ENCODE measurements at places on chromosomes 2 and 18. TPM values are rescaled to one million over a fixed set of nuclear protein-coding genes. Genes with fewer than 3 reads are reported as not detected.

SERPINB2 gene
- not detected for total RNA-seq

DCDC2C gene
- not detected for total RNA-seq

ANKRD62 gene
- total RNA-seq = not detected

RELCH gene
- 33.3 TPM for total RNA-seq

ZNF521 gene
- total RNA-seq = not detected

GRCh38 chr18:53686965-53687364 lies 537.5 kb downstream of the MBD2 start:
- H3K36me3 ChIP-seq = no peaks in the 10 kb centered on the region
- no peaks in the 10 kb centered on the region for H3K27me3 ChIP-seq
- H3K4me3 ChIP-seq = no peak overlapping the region
- no peaks in the 10 kb centered on the region for H3K4me1 ChIP-seq
- no peak overlapping the region for H3K27ac ChIP-seq

GRCh38 chr18:6633310-6633709 lies 96.2 kb upstream of the ARHGAP28 start:
- no peaks in the 10 kb centered on the region for H3K27me3 ChIP-seq
- no peak for DNase-seq
- no peaks in the 10 kb centered on the region for H3K4me1 ChIP-seq
- H3K27ac ChIP-seq = no peak overlapping the region

GRCh38 chr2:171008550-171009205 lies 79.6 kb downstream of the GORASP2 start:
- no peak overlapping the region for H3K27ac ChIP-seq
- DNase-seq = no peak
- H3K36me3 ChIP-seq = peaks cover 42% of the 10 kb centered on the region
- no peaks in the 10 kb centered on the region for H3K4me1 ChIP-seq

DNA sequence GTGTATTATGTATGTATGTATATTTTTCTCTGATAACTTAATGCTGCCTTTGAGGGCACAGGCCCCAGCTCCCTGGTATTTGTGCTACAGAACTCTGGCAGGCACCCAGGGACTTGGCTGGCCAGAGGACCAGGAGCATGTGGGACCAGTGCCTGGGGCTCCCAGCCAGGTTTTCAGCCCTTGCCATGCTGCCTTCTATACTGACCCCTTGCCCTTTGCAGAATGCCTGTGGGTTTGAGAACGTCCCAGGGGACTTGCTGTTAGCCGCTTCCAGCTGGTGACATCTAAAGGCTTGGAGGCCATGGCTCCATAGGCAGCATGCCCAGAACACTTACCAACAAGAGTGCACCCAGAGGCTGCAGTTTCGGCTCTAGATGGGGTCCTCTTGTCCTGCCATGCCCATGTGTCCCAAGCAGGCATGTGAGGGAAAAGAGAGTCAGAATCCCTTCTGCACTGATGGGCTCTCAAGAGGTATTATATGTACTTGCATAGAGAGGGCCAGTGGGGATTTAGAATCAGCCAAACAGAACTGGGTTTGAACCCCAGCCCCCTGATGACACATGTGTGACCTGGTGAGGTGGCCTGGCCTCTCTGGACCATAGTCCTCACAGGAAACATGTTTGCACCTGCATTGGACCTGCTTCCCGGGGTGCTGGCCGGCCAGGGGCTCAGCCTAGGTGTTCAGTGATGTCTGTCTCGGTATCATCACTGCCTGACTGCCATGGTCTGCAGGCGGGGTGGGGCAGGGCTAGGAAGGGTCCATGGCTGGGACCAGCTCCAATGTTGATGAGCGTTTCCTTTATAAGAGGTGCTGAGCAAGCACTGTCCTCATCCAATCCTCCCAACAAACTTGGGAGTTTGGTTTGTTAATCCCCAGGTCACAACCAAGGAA lies 119.2 kb upstream of the FHL2 start:
- DNase-seq = no peak
- no peak overlapping the region for H3K27ac ChIP-seq
- H3K4me3 ChIP-seq = no peak overlapping the region
- H3K36me3 ChIP-seq = no peaks in the 10 kb centered on the region

GRCh38 chr2:52916981-52917380 lies 850.6 kb upstream of the CHAC2 start:
- no peaks in the 10 kb centered on the region for H3K36me3 ChIP-seq
- no peak overlapping the region for H3K27ac ChIP-seq
- no peaks in the 10 kb centered on the region for H3K4me1 ChIP-seq

GRCh38 chr2:39513641-39514094 lies 76.6 kb upstream of the MAP4K3 start:
- H3K27ac ChIP-seq = peak overlapping the region; percentile 31
- DNase-seq = peak; percentile 70
- H3K27me3 ChIP-seq = peaks cover 3% of the 10 kb centered on the region

DNA sequence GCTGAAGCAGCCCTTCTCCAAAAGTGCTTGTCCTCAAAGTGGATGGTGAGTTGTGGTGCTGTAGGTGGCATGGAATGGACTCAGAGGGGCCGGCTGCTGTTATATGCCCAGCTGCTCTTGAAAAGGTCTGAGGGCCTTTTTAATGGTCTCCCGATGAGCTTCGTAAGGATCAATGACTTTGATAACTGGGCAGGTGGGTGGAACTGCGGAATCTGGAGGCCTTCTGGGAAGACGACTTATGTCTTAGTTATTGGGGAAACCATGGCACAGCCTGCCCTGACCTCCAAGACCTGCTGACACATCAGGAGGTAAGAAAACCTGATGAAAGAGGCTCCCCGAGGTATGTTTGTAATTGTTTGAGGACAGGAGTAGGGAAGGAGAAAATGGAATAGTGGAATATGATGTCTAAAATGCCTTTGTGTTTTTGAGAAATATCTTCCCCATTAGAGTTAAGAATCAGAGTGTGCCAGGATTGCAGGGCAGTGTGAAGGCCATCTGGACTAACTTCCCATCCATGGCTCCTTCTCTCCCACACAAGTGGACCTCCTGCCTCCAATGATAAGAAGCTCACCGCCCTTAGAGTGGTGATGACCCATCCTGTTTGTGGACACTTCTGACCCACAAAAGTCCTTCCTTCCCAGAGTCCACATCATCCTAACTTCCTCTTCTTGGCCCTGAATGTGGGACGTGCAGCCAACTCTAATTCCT lies 236.1 kb downstream of the FHOD3 start:
- no peak overlapping the region for H3K27ac ChIP-seq
- DNase-seq = no peak
- peaks cover 3% of the 10 kb centered on the region for H3K27me3 ChIP-seq
- peaks cover 3% of the 10 kb centered on the region for H3K4me1 ChIP-seq
- no peak overlapping the region for H3K4me3 ChIP-seq

DNA sequence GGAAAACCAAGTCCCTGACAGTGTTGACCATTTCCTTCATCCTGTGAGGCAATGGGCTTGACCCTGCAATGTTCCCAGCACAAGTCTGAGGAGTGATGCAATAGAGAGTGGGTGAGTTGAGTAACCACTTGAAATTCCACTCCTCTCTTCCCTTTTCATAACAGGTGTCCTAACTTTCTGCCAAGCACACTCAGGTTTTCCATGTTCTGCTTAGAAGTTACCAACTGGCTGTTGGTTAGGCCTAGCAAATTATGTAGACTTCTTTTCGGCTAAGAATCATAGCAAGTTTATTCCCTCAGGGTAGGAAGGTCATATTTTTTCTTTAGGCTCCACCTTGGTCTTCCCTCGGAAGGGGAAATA lies 11.5 kb downstream of the GNLY start:
- H3K4me1 ChIP-seq = peaks cover 82% of the 10 kb centered on the region
- H3K27ac ChIP-seq = peak overlapping the region; percentile 77
- H3K27me3 ChIP-seq = peaks cover 16% of the 10 kb centered on the region
- no peak for DNase-seq

GRCh38 chr2:67649331-67650261 lies 252.5 kb downstream of the ETAA1 start:
- H3K27me3 ChIP-seq = no peaks in the 10 kb centered on the region
- DNase-seq = no peak
- no peak overlapping the region for H3K4me3 ChIP-seq
- no peaks in the 10 kb centered on the region for H3K4me1 ChIP-seq
- no peaks in the 10 kb centered on the region for H3K36me3 ChIP-seq
- no peak overlapping the region for H3K27ac ChIP-seq

GRCh38 chr2:99879481-99879880 lies 262.9 kb downstream of the AFF3 start:
- no peak for DNase-seq
- no peaks in the 10 kb centered on the region for H3K4me1 ChIP-seq
- no peak overlapping the region for H3K4me3 ChIP-seq
- H3K27me3 ChIP-seq = no peaks in the 10 kb centered on the region

DNA sequence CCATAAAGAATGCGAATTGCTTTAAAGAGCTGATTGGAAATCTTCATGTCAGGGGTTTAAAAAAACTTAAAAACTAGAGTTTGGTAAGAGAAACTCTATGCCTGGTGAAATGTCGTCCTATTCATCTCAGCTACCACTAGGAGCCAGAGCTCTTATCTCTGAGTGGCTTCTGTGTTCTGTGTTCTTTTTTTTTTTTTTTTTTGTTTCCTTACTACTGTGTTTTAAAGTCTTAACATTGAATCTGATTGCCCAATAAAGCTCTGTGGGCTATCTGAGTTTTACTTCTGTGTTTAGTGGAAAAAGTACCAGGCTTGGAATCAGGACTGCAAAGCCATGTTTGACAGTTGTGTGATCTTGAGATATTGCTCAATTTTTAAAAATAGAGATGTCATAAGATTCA lies 494.8 kb downstream of the RIT2 start:
- DNase-seq = no peak
- H3K4me3 ChIP-seq = no peak overlapping the region
- no peaks in the 10 kb centered on the region for H3K27me3 ChIP-seq
- no peaks in the 10 kb centered on the region for H3K4me1 ChIP-seq
- no peak overlapping the region for H3K27ac ChIP-seq

DNA sequence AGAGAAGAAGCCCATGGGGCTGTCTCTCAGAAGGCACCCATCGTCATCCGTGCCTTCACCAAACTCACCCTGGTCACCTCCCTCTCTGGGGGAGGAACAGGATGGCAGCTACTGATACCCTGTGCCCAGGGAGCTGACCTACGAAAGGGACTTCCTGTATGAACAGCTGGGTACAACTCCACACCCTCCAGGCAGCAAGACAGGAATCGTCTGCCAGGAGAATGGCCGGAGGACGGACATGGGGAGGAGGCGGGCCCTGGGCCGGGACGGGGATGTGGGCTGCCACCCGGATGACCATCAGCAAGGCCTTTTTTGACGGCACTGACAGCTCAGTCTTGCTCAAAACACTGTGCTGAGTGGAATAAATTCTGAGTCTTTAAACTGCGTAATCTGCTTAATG lies 243.6 kb downstream of the HDAC4 start:
- H3K4me3 ChIP-seq = no peak overlapping the region
- no peak overlapping the region for H3K27ac ChIP-seq
- peaks cover 5% of the 10 kb centered on the region for H3K4me1 ChIP-seq
- H3K36me3 ChIP-seq = peaks cover 49% of the 10 kb centered on the region
- no peaks in the 10 kb centered on the region for H3K27me3 ChIP-seq

Measured in activated CD8-positive, alpha-beta memory T cell treated with anti-CD3 and anti-CD28 coated beads, Interleukin-2, amount 10 ng/mL, durations not matched to agents 7 days and 5 days (primary cell).